CD4-positive, alpha-beta T cell treated with Interferon gamma for 1 hour (primary cell): ENCODE measurements at places on chromosomes 6 and 20.

GRCh38 chr6:131947986-131948661, 3.0 kb downstream of the CCN2 start:
- no peak for DNase-seq

DNA sequence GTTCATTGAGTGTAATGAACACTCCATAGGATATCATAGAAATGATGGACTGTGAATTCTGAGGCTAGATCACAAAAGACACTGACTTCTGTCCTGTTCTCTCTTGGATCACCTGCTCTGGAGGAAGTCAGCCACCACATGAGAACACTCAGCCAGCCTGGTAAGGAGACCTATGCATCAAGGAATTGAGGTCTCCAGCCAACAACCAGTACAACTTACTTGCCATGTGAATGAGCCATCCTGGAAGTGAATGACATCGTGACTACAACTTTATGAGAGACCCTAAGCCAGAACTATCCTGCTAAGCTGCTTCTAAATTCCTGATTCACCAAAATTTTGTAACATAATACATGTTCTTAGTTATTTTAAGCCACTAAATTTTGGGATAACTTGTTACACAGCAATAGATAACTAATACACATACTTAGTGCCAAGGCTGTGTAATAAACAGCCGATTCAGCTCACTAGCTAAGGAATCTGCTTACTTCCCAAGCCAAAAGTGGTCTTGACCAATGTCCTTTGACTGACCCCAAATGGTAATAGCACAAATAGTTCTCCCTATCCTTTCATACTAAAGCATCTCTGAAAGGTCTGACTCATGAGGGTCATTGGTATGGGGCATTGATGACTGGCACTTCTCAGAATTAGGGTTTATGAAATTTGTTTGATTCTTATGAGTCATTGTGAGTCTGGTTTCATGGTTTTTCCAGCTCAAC, 6.9 kb upstream of the CTNNBL1 start:
- no peak for DNase-seq

DNA sequence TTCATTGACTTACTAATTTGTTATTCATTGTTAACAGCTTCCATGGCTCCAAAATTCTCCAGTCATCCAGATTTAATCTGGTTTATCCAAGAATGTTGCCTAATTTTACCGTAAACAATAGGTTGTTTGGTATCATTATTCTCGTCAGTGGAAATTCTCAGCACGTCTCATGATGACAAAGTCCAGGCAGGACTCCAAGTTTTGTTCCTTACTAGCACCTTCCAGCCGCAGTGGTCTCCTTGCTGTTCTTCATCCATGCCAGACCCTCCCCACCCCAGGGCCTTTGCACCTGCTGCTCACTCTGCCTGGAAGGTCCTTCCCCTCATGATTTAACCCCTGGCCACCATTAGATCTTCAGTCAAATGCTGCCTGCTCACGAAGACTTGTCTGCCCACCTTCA, 48.1 kb upstream of the NAA20 start:
- no peak for DNase-seq

- DNase-seq = no peak
Observed at GRCh38 chr6:63858691-63859090, 223.1 kb downstream of the PHF3 start.

- DNase-seq = peak; percentile 83
Observed at GRCh38 chr20:266596-267562, 9.4 kb downstream of the DEFB132 start.

DNA sequence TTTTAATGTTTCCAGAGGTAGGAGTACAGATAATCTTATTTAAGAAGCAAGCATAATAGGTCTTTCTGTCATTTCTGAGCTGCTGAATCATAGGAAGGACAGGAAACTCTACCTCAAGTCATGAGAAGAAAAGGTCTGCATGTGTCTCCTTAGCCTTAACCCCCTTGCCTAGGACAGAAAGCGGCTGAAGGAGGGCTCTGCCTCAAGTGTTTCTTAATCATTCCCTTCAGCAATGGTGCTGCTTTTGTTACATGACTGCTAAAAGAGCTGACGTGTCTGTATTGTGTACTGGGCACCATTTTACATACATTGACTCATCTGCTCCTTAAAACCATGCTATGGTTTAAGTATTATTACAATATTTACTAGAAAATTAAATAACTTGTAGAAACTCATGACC, 564.0 kb upstream of the AGPAT4 start:
- no peak for DNase-seq

GRCh38 chr20:21340991-21341697, 38.0 kb downstream of the XRN2 start:
- no peak for DNase-seq

- no peak for DNase-seq
Observed at GRCh38 chr6:45647341-45648261, 269.9 kb upstream of the SUPT3H start.

GRCh38 chr6:126682440-126682839, 342.5 kb downstream of the CENPW start:
- no peak for DNase-seq

DNA sequence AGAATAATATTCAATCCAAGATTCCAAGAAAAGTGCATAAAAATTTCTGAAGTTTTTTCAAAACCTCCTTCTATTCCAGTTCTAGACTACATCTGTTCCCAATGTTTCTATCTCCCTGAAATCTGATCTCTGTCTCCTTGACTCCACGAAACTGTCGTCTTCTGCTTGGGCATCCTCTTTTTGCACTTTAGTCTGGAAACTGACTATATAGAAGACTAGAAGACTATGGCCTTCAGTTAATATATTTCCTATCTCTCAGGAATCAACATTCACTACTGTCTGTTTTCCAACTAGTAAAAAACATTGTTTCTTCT, 745.4 kb upstream of the ADGRB3 start:
- no peak for DNase-seq
